ENCODE measurements at places on chromosomes 2 and 18.

DNA sequence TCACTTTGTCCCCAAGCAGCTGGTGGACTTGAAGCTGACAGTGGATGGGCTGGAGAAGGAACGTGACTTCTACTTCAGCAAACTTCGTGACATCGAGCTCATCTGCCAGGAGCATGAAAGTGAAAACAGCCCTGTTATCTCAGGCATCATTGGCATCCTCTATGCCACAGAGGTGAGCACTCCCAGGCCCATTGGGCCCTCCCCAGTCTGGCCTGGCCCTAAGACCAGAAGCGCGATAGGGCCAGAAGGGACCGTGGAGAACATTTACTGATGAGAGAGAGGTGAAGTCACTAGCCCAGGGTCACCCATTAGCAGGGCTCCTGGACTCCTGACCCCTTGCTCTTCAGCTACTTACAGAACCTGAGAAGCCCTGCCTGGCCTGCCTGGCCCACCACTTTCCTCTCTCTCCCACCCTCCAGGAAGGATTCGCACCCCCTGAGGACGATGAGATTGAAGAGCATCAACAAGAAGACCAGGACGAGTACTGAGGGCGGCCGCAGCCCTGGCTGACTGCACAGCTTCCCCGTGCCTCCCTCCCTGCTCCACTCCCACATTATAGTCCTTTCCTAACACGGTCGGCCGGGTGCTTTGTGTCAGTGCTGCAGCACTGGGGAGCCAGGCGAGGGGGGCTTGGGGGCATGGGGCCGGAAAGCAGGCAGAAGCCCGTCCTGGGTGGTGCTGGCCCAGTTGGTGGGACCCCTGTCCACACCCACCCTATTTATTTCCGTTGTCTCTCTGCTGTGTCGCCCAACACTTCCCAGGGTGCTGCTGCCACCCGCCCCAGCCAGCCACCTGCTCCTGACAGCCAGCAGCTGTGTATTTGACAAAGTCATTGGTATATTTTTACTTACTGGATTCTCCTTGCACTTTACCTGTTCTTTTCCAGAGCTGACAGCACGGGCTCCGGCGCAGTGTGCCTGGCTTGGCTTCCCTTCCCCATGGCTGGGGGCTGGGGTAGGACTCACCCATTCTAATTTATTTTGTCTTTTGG lies 6.6 kb upstream of the TMEM214 start:
- no peak for DNase-seq

DNA sequence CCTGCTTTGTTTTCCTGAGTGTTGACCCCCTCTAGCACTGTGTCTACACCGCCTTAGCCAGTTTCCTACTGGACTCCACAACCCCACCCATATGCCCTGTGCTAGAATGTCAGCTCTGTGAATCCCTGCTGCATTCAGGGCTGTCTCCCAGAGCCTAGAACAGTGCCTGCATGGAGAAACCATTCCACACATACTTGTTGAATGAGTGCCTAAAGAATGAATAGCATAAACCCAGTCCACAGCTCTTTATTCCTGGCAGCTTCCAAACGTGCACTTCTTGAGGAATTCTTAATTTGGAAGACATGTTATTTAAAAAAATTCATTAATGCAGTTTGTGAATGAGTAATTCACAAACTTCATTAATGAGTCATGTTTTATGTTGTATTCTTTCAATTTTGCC lies 6.5 kb upstream of the NAPG start:
- no peak for DNase-seq

DNA sequence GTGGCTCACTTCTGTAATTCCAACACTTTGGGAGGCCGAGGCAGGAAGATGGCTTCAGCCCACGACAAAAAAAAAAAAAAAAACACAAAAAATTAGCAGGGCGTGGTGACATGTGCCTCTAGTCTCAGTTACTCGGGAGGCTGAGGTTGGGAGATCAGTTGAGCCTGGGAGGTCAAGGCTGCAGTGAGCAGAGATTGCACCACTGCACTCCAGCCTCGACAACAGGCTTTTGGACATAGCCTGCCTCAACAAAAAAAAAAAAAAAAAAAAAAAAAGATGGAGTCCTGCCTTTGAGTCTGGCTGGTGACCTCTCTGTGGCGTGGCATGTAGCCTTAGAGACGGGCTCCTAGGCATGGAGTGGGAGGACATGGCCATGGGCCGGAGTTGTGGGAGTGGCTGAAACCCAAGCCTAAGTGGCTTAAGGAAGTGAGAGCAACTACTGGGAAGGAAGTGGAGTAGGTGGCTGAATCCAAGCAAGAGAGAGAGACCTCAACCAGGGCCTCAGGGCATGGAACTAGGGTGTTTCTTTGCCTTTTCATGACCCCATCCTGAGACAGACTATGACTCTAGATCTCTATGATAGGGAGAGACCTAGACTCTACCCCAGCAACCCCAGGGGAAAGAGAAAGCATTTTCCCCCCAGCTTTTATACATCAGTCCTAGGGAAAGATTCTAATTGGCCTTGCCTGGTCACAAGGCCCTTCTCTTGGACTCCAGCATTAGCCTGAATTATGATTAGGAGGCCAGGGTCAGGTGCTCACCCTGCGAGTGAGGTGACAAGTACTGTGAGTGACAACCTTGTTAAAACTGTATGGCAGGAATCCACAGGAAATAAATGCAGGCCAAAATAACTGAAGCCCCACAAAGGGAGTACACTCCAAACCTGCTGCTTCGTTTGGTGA lies 34.2 kb downstream of the NPAS2 start:
- no peak for DNase-seq

- DNase-seq, result no peak
Observed at GRCh38 chr2:234373060-234373459, 123.8 kb downstream of the ARL4C start.

DNA sequence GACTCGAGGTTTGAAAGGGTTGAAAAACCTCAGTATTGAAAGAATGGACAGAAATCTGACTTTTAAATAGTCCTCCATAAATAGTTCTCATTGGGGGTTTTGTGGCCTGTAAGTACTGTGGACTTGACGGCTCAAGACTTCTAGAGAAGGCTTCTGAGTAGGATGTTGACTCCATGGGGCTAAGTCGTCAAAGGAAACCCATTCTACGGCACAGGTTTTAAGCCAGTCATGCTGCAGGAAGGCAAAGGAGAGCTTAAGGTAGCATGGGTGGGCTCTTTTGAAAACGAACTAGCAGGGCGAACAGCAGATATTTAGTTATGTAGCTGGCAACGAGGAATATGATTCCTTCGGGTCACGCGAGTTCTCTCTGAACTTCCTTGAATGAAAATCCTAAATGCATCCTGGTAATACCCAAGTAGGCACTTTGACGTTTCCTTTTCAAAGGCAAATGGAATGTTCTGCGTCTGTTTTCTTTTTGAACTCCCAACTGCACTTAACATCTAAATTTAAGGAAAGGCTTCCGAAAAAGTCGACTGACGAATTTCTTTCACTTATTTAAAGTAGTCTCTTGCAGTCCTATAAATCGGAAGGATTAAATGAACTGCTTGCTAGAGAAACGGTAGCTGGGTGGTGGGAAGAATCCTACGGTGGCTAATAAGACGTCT lies 1.1 kb upstream of the NEDD4L start:
- no peak for DNase-seq

DNA sequence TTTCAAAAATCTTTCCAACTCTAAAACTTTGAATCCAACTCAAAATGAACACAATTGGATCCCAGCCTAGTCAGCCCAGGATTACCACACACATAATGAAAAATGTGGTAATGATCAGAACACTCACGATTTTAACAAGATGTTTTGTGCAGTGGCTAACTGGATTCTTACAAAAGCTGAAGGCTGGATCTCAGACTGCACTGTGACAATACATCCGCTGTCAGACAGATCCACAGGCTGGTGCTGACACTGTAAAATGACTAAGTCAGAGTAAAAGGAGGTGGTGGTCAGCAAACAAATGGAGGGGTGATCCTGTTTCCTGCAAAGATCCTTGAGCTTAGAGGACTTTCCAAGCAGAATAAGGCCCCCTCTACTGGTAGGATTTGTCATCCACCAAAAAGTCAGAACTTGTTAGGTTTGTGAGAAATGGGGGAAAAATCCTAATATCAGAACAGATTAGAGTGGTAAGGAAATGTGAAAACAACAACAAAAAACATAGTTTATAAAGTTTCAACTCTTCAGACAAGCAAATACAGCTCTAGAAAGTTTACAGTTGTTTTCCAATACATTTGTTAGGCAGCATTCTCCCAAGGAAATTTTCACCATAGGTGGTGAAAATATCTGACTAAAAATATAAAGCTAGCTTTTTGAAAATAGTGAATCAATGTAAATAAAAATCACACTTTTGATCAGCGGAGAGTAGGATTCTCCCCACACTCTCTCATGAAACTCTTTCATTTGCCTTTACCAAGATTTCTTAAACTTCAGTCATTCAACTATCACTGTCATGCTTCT lies 211.9 kb downstream of the AGPS start:
- no peak for DNase-seq

DNA sequence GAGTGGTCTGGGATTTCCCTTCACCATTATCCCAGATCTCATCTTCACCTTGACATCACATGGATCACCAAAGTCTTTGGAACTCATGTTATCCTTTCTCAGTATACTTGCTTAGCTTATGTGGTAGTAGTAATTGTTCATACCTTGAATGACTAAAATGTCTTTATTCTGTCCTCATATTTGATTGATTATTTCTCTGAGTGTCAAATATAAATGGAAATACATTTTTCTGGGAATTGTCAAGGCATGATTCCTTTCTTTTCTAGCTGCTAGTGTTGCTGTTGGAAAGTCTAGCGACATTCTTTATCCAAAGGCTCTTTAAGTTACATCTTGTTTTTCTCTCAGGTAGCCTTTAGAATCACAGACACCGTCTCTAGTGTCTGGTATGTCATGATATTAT lies 334.4 kb downstream of the CMPK2 start:
- no peak for DNase-seq

DNA sequence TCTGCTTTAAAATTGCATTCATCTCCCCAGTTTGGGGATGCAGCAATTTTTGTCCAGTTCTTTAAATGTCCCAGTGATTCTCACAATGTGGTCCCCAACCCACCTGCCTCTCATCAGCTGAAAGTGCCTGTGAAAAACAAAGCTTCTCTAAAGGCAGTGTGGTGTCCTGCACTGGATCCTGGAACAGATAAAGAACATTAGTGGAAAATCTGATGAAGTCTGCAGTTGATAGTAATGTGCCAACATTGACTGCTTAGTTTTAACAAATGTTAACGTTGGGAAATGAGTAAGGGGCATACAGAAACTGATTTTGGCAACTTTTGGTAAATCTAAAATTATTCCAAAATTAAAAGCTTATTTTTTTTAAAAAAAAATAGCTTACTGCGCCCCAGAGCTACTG lies 9.3 kb downstream of the FZD5 start:
- DNase-seq, result no peak

GRCh38 chr2:223566396-223566795 lies 35.8 kb downstream of the SCG2 start:
- DNase-seq, result no peak

DNA sequence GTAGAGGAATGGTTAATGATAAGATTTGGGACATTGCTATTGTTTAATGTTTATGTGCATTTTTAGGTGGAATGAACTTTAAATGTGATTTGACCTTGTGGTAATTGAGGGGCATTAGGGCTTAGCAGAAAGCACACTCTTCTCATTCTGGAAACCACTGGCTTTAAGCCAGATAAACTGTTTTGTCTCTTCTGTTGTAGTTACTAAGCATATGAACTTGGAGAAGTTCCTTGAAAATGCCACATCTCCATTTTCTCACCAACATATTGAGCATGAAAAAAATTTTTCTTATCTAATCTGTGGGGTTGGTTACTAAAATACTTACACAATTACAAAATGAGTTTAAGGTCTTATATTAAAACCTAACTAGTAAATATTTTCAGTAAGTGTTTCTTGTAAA lies 70.8 kb upstream of the FSHR start:
- no peak for DNase-seq

GRCh38 chr18:63302220-63302619 lies 17.3 kb downstream of the BCL2 start:
- no peak for DNase-seq

DNA sequence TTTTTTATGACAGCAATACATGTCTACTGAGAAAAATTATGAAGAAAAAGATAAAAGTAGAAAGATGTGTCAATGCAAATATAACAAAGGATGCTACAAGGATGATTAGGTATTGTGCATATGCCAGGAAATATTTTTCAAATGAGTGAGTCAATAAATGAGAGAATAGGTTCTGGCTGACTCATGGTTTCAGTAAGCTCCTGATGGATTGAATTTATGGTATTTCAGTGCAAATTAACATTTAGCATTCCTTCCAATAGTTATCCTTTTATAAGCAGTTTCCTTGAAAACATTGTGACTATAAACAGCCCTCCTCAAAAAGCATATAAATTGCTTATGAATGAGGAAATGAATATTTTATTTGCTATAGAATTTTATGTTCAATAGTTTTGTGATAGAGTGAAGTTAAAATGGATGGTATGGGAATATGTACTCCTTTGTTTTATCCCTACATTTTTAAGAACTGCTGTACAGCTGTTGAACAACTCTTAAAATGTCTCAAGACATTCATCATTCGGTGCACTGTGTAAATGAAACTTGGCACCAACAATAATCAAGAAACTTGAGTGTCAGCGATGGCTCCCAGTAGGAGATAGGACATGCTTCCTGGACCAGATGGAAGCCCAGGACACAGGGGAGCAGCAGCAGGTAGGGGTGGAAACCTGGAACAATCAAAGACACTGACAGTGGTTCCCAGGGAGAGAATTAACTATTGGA lies 144.7 kb downstream of the PMAIP1 start:
- no peak for DNase-seq

- DNase-seq, result no peak
Observed at GRCh38 chr18:48123941-48124340, 193.5 kb upstream of the SMAD2 start.

DNA sequence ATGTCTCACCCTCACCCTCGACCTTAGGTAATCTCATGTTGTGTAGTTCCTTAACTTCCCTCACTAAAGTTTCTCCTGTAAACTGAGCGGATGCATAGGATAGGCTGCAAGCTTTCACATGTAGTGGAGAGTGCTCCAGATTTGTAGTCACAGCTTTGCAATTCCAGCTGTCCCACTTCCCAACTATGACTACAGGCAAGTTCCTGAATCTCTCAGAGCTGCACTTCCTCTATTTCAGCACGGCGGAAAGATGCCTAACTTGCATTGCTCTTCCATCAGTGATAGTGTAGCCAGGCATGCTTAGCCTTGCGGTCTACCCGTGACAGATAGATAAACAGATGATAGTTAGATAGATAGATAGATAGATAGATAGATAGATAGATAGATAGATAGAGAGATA lies 183.1 kb upstream of the CCDC68 start:
- DNase-seq, result no peak

DNA sequence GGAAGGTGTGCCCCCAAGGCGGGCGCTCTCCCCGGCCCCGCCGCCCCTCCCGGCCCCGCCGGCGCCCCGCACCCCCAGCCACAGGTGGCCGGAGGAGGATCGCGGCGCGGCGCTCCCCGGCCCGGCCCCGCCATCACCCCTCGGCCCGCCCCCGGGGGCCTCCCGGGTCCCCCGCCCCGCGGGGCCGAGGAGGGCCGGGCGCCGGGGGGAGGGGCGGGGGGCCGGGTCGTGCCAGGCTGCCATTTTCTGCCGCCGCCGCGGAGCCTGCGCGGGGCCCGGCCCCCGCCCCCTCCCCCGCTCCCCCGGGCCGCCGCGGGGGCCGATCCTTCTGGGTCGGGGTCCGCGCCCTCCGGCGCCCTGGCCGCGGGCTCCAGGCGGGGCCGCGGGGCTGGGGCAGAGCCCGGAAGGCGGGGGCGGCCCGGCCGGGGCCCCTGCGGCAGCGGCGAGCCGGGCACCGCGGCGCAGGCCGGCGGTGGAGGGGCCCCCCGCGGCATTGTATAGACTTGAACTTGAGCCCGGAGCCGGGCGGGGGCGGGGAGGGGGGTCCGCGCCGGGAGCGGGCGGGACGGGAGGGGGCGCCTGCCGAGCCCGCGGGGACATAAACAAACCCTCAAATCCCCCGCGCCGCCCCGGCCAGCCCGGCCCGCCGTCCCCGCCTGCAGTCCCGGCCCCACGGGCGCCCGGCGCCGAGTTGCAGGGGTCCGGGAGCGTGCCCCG lies 556 bp downstream of the DNMT3A start:
- no peak for DNase-seq

All from activated effector memory CD4-positive, alpha-beta T cell treated with Interleukin-2 at 50 U/mL for 16 hours (primary cell).